NCI-H1105 (cell line): ENCODE measurements at places on chromosomes 6 and 20.
A peak's percentile ranks its signal among the peaks of the same experiment; 100 is the strongest.

- no peak for DNase-seq
Measured at GRCh38 chr6:31272836-31273626, 1.1 kb upstream of the HLA-C start.

DNA sequence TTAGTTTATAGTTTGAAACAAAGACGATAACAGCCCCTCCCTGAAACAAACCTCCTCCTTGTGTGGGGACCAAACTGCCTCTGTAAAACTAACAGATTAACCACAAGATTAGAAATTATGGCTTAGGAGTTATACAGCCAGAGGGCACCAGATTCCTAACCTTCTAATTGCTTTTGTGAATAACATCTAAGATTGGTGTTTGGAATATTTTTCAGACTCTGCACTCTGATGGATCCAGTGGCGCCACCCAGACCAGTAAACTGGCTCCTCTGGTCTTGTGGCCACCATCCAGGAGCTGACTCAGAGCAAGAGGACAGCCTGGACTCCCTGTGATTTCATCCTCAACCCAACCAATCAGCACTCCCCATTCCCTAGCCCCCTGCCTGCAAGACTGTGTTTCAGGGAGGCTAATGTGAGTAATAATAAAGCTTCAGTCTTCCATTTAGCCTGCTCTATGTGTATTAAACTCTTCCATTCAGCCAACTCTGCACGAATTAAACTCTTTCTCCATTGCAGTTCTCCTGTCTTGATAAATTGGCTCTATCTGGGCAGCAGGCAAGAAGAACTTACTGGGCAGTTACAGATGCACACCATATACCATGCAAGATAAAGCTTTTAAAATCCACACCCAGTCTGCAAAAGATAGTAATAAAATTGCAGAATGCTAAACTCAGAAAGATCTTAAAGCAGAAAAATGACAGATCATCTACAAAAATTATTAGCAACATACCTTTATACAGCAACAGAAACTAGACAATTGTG, 58.5 kb upstream of the SLC22A16 start:
- DNase-seq = no peak

DNA sequence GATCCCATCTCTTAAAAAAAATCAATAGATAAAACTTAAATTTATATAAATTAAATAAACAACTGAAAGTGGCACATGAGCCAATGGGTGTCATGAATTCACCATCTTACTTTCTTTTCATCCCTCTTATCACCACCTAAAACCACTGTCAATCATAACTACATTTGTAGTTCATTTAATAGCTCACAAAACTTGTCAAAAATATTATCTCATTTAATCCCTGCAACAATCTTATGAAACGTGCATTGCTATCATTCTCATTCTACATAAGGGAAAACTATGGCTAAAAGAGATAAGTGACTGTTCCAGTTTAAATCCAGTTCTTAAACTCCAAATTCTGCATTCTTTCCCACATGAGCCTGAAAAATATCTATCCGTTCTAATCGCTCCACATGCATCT, 80.6 kb upstream of the BEND6 start:
- DNase-seq = no peak

GRCh38 chr20:63496596-63497120, 2.2 kb downstream of the EEF1A2 start:
- no peak for DNase-seq

DNA sequence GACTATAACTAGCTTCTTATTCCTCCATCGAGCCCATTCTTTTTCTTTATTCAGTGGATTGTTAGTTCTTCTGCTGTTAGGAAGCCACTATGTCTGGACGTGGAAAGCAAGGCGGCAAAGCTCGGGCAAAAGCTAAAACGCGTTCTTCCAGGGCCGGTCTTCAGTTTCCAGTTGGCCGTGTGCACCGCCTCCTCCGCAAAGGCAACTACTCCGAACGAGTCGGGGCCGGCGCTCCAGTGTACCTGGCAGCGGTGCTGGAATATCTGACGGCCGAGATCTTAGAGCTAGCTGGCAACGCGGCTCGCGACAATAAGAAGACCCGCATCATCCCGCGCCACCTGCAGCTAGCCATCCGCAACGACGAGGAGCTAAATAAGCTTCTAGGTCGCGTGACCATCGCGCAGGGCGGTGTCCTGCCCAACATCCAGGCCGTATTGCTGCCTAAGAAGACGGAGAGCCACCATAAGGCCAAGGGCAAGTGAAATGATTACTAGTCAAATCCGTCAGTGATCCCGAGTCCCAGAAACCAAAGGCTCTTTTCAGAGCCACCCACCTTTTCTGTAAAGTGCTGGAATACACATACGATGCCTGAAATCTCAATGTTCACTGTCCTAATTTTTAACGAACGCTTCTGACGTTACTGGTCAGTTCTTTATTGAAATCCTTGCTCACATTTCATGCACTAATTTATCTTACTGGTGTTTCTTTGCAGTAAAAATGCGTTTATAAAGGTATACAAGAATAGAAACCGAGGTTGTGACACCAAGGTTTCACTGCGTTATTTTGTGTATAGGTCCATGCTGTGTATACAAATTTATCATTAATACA, 129.9 kb downstream of the HFE start:
- peak; percentile 95 for DNase-seq

GRCh38 chr20:63567386-63568169, 6.5 kb downstream of the HELZ2 start:
- DNase-seq = no peak

DNA sequence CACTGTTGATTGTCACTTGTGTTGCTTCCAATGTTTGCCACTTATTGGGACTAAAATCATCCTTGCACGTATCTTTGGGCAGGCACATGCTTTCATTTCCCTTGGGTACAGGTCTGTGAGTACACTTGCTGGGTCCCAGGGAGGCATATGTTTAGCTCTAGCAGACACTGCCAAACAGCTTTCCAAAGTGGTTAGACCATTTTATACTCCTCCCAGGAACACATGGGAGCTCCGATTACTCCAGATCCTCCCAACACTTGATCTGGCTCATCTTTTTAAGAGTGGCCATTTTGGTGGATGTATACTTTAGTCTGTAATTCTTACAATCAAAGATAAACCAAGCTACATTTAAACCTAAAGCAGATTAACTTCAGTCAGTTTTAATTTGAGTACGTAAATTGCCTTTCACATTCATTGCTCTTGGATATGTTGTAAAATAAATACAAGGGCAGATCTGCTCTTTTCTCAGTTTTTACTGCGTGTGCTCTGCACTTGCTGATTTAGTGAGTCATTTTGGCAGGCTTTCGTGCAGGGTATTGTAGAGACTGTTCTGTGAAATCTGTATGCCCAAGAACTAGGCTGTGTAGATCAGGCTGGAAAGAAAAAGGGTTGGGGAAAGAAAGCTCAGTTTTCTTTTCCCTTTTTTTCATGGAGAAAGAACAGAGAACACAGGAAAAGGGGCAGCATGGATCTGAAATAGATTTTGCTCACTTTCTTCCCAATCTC, 19.5 kb downstream of the SLC22A1 start:
- DNase-seq = no peak

- DNase-seq = no peak
Measured at GRCh38 chr6:105163183-105163582, 16.6 kb downstream of the POPDC3 start.

GRCh38 chr6:225907-226306, 66.4 kb upstream of the DUSP22 start:
- DNase-seq = no peak

- DNase-seq = no peak
Measured at GRCh38 chr6:126976253-126976797, 142.1 kb upstream of the RSPO3 start.

DNA sequence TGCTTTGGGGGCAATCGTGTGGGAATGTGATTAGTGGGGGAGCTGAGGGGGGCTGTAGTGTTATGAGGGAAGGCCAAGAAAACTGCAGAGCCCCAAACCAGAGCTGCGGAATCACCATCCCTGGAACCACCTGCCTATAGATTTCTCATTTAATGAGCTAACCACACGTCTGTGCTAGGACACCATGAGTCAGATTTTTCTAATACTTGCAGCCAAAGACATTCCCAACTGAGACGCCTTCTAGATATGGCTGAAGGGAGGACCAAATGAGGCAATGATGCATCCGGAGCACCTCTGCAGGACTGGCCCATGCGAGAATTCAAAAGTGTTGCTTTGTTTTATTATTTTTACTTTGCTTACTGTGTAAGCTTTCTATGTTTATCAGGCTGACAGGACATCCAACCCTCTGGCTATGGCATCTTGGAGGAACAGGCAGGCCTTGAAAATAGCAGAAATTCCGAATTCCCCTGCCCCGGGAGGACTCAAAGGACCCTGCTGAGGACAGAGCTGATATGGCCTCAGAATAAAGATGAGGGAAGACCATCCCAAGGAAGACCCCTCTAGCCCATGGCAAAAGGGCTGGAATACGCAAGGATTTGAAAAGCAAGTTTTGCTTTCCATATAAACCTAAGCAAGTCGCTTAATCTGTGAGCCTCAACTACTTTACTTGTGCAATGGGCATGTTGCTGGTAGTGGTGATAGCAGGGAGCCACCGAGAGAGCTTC, 3.1 kb upstream of the PTGIS start:
- DNase-seq = no peak

- peak; percentile 42 for DNase-seq
Measured at GRCh38 chr6:21103626-21104224, 489.8 kb upstream of the SOX4 start.

- DNase-seq = no peak
Measured at GRCh38 chr6:112203577-112204349, 50.6 kb downstream of the LAMA4 start.

GRCh38 chr6:10555625-10556309, 34.6 kb downstream of the GCNT2 start:
- peak; percentile 83 for DNase-seq
